ENCODE measurements at places on chromosomes 2 and 18.

GRCh38 chr2:45224321-45224992 lies 215.2 kb upstream of the SIX2 start:
- no peak for DNase-seq

GRCh38 chr18:31884020-31884419 lies 58.9 kb downstream of the TRAPPC8 start:
- DNase-seq = no peak

DNA sequence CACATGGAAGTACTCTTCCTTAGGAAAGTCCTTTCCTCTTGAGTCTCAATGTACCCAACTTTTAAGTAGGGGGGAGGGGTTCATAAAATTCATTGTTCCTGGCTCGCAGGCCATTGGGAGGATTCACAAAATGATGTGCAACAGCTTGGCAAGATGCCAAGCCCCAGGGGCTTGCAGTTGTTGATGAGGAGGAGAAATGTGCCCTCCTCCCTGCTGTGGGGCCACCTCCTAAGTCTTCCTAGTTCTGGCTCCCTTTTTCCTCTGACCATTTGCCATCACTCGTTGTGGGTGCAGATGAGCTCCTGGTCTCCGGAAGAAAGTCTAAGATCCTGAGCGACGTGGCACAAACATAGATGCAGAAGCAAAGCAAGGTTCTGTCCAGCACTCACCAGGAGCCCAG lies 435.4 kb downstream of the EIPR1 start:
- no peak for DNase-seq

GRCh38 chr2:46568212-46569009 lies 89.0 kb downstream of the TMEM247 start:
- no peak for DNase-seq

DNA sequence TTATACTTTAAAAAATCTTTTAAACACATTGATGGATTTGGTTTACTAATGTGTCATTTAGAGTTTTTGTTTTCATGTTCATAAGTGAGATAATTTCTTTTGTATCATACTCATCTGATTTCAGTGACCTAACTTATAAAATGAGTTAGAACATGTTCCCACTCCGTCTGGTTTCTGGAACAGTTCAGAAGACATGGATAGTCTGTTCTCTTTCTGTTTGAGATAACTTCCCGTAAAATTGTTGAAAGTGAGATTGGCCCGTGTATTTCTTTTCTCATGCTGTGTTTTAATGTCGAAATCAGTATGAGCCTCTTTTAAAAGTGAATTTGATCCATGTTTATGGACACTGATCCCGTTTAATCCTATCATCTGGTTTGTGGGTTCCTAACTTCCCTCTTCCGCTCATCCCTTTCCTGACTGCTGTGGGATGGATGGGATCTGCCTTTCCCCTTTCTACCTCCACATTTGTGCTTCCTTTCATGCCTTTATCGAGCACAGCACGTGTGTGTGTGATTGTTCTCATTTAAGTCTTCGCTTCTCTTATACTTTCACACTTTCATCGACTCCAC lies 78.9 kb downstream of the COPS8 start:
- no peak for DNase-seq

DNA sequence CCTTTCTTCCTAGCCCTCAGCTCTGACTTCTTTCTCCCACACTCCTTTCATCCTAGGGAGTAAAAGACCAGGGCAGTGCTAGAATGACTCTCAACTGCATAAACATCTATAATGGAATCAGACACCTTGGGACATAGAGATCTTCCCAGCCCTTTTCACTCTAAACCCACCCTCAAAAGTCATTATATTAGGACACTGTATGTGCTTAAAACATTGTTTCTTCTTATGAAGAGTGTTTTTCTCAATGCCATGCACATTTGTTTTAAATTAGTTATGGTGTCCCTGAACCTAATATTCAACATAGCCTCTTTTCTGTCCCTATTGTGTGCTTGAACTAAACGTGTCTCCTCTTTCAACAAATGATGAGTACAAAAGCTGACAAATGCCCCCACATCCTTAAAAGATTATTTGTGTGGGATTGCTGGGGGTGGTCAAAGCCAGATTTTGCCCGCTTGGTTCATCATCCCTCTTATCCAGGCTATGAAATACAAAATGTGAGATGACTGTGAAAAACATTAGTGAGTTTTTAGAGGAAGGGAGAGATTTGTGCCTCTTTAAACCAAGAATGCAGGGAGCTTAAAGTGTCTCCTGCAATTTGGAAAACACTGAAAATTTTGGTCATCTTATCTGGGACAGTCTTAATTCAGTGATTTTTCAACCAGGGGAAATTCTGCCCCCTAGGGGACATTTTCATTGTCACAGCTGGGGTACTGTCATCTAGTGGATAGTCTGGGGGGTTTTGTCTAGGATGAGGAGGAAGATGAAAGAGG lies 29.0 kb downstream of the SERPINB5 start:
- no peak for DNase-seq

- DNase-seq = no peak
Measured at GRCh38 chr18:80037300-80037699, 3.1 kb downstream of the RBFA start.

DNA sequence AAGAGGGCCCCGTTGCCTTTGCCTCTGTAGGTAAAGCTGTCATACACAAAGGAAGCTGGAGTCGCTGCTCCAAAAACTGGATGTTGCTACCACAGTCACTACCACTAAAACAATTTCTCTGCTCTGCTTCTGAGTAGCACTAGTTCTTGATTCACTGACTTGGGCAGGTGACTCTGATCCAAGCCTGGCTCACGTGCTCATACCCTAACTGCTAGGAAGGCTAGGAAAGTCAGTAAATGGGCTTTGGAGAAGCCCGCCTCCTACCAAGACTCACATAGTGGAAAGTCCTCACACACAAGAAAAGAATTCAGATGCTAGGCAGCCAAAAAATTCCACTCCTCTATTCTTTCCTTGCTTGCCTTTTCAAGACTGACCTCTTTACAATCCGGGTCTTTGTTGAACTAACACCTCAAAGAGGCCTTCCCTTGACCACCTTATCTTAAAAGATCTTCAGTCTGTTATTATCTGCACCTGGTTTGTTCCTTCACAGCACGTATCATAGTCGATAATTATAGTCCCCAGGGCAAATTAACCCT lies 11.4 kb upstream of the DYNC1I2 start:
- DNase-seq = no peak

DNA sequence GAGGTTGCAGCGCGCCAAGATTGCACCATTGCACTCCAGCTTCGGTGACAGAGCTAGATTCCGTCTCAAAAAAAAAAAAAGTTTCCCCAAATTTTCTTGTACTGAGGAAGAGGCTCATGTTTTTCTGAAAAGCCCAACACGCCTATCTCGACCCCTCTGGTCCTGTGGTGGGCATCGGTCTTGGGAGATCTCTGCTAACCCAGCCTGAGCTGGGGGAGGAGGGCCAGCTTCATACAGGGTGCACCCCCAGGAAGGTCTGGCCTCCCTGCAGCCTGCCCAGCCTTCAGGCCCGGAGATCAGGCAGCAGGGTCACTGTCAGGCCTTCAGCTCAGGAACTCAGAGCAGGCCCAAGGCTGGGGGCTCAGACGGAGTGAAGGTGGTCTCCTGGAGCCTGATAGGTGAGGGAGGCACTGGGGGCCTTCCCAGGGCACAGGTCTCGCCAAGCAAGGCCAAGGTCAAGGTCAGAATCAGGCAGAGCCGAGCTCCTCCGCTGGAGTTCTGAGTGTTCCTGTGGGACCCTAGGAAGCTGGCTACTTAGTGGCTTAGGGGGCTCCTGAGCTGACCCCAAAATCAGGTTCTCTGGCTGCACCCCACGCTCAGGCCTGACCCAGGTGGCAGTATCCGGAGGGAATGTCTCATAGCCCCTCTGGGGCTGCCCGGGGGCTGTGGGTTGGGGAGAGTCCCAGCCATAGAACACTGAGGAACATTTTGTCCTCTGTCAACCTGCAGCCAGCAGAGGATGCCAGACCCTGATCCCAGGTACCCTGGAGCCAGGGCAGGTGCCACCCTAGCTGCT lies 37.9 kb upstream of the SMAD7 start:
- no peak for DNase-seq

All from cortex of kidney (tissue), 1 donor.